ENCODE measurements at places on chromosomes 3 and 15.
A peak's percentile ranks its signal among the peaks of the same experiment; 100 is the strongest.

DNA sequence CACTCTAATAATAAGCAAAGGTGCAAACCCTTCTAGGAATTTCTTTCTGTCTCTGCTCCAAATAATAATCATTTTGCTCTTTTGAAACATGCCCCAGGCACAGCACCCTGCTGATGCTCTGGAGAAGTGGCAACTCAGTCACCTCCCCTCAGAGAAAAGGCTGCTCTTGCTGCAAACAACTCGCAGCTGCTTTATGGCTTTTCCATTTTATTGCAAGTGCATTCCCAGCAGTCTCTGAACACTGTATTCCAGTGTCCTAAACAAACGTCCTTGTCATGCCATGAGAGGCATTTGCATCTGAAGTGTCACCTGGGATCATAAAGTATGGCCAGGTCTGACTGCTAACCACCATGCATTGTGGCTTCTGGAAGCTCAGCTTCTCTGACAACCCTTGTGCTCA is 358.1 kb upstream of the TRIM42 start:
- DNase-seq, result no peak

GRCh38 chr15:79467865-79468586 is 35.9 kb downstream of the MINAR1 start:
- DNase-seq, result no peak

- DNase-seq, result no peak
Observed at GRCh38 chr15:85333132-85333831, 47.1 kb upstream of the AKAP13 start.

GRCh38 chr3:78846718-78847117 is 921.1 kb downstream of the ROBO1 start:
- DNase-seq, result no peak

DNA sequence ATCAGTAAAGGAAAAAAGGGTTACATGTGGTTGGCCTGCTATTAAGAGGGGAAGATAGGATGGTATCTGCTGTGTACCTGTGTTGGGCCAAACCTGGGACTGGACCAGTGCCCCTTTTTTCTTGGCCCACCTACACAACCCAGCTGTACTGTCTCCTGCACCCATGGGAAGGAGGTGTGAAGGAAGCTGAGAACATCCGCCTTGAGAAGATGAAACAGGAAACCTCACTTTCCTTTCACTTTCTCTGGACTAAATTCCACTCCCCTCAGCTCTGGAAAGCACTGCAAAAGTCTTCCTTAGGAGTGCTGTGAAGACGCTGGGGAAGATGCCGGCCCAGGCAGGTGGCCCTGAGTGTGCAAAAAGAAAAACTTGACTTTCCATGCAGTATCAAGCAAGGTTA is 37.6 kb downstream of the LRRN1 start:
- no peak for DNase-seq

DNA sequence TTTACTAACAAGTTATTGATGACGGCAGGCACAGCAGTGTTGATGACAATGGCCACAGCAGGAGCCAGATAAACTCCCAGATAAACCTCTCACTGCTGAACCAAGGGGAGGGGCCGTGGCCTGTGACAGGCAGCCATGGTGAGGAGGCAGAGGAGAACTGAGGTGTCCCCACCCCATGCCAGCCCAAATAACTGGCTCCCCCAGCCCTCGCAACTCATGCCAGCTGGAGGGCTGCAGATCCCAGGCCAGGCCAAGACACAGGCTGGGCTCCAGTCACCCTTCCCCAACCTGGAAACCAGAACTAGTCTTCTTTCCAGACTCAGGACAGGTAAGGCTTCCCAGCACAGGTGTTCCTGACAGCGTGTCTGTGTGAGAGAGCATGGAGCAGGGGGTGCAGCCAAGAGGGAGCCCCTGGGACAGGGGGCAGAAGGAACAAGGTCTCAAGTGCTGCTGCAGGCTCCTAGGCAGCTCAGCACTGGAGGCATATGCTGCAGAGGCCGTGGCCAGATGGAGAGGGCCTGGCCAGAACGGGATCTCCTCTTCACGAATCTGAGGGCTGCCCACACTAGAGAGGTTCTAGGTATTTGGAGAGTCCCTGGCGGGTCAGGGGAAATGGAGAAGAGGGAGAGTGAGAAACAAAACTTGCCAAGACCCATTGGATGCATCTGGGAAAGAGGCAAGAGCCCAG is 15.9 kb downstream of the PLA2G4F start:
- no peak for DNase-seq

DNA sequence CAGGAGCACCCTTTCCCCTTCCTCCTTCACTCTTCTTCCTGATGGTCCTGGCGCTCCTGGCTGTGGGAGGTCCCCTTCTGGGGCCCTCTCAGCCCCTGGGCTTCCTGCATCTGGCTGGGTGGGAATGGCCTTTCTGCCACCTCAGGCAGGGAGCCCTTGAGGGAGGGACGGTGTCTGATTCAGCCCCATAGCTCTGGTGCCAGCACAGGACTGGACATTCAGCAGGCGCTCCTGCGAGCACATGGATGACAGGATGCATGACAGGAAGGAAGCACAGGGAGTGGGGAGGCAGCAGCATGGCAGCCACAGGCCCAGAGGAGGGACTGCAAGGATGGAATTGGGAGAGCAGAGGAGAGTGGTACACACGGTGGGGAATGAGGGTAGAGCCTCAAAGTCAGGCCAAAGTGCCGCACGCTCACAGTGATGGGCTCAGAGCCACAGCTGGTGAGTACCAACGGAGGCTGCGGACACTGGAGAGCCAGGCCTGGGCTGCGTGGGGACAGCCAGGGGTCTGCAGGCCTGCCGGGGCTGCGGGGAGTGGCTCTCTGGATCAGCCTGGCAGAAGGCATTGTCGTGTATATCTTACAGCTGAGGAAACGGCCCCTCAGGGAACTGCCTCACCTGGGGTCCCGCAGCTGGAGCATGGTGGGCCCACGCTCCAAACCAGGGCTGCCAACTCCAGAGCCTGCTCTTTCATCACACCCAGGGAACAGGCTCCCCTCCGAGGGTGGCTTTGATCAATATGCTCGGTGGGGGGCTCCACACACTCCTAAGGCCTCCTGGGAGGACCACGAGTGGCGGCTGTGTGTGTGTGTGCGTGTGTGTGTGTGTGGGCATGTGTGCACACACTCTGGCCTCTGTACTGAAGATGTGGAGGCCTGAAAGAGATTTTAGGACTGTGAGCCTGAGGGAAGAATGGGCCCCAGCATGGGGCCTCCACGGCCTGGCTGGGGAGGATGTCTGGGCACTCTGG is 51.4 kb upstream of the CTSH start:
- DNase-seq, result no peak

- DNase-seq, result no peak
Observed at GRCh38 chr3:192843723-192844485, 73.8 kb downstream of the MB21D2 start.

DNA sequence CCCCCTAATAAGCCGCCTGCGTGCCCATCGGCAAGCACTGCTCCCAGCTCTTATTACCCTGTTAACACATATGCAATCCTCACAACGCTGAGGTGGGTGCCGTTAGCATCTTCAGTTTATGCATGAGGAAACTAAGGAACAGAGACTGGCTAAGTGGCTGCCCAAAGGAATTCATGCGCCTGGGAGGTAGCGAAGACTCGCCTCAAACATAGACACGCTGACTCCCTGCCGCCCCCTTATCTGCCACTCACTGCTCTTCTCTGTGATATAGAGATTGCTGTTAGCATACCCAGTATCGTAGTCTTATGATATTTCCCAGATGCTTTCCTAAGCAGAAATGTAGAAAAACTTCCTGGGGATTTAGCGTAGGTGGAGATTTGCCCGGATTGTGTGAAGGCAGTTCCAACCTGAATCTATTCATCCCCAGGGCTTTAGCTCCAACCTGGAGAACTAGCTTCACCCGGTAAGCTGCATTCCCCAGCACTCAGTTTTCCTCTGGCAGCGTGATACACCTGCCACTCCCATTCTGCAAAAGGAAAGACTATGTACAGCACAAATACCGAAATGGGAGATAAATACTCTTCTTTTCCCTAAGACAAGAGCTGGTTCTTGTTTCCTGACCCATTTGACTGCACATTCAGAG is 23.7 kb upstream of the CD47 start:
- DNase-seq, result no peak

DNA sequence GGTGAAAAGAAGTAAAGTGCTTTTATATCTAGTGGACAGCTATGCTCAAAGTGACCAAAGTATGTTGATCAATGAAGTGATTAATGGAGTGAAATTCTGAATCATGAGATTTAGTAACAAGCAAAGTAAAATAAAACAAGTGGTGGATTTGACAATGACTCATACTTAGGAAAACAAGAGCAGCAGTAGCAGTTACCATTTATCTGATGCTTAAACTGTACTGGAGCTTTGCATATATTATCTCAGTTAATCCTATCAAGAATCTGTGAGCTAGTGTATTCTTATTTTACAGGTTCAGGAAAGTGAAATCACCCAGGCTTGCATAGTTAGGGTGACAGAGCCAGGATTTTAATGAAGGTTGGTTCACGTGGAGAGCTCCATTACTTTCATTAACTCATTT is 50.6 kb upstream of the SPATA16 start:
- DNase-seq, result no peak

- DNase-seq, result peak; percentile 15
Observed at GRCh38 chr3:45628746-45629145, 34.2 kb downstream of the LIMD1 start.

DNA sequence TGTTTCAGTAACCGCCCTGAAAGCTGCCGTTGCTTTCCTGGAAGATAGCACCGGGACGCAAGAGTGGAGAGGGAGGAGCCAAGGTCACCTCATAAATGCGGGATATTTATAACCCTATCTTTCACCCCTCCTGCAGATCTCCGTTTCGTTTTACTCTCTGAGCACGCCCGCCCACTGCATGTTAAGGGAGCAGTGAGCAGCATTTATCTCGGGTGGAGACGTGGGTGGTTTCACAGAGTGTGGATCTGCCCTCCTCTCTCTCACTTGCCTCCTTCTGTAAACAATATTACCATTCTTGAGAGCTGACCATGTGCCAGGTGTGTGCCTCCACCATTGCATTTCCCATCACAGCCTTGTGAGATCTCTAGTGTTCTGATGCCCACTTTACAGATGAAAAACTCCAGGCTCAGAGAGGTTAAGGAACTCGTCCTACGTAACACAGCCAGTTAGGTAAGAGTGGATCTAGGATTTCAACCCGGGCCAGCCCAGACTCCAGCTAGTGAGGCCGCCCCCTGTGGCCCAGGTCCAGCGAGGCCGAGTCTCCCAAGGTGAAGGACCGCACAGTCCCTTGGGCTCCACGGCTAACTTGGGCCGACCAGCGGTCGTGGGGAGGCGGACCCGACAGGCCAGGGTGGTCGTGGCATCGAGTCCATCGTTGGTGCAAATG is 16.9 kb upstream of the SEMA4B start:
- peak; percentile 25 for DNase-seq

- no peak for DNase-seq
Observed at GRCh38 chr15:51837792-51838251, 8.4 kb downstream of the TMOD3 start.

All from CD4-positive, alpha-beta T cell treated with Interleukin-1 beta for 1 hour (primary cell).